ENCODE measurements at places on chromosomes 2 and 18.

DNA sequence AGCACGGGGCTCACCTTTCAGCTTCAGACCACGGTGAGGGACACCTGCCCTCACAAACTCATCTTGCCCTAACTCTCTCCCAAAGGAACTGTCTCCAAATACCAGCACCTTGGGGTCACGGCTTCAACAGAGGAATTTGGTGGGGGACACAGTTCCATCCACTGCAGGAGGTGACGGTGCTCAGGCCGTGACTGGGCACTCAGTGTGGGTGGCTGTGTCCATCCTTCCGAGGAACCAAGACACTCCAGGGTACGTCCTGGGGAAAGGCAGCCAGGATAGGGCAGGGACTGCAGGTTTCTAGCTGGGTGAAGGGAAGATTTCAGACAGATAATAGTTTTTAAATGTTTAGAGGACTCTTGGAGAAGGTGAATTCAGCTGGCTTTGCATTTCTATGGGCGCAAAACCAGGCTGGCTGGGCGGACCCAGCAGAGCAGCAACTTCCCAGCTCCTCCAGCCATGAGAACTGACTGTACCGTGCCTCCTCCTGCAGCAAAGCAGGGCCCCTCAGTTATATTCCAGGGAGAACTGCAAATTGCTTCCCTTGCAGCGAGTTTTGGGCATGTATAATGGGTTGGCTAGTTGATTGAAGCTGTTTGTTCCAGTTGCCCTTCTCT is 23.9 kb upstream of the ALLC start:
- no peak for DNase-seq

DNA sequence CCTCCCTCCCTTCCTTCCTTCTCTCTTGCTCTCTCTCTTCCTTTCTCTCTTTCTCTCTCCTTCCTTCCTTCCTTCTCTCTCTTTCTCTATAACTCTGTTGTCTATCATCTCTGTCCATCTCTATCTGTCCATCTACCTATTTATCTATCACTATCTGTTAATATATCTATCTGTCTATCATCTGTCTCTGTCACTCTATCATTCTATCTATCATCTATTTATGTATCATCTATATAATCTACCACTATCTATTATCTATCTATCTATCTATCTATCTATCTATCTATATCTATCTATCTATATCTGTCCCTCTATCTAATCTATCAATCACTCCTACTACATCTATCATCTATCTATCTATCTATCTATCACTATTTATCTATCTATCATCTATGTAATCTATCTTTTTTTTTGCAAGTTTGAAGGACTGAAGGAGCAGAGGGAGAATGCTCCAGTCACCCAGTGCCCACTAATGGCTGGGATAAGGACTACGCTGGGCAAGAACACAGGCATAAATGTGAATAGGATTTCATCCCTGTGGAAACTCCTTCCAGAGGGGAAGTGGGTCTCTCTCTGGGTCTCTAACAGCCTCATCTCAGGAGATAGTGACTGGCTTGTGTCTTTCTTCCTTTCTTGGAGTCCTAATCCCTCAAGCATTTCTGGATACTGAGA is 427.0 kb downstream of the LPIN1 start:
- no peak for DNase-seq

DNA sequence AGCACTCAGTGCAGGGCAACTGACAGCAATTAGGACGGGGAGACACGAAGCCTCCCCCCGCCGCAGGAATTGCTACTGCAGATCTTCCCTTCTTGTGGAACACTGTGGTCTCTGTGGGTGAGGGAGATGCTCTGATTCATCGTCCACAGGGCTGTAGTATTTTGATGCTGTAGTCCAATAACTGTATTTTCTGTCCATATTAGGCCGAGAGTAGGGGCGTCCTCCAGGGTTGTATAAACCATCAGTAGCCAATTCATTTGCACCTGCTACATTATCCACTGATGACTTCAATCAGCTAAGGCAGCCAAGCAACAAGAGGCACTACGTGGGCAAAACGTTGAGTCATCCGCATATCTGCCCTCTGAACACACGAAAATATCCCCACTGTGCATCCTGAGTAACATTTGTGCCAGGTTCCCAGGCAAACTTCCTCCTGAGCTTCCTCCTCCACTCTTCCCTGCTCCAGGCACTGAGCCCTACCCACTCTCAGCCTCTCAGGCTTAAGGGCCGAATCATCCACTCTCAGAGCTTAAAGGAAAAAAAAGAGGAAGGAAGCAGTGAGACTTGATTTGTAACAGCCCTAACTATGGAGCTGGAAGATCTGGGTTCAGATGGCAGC is 62.1 kb downstream of the LBH start:
- no peak for DNase-seq

- no peak for DNase-seq
These were observed 315.3 kb upstream of the SKOR2 start for GRCh38 chr18:47566809-47567208.

DNA sequence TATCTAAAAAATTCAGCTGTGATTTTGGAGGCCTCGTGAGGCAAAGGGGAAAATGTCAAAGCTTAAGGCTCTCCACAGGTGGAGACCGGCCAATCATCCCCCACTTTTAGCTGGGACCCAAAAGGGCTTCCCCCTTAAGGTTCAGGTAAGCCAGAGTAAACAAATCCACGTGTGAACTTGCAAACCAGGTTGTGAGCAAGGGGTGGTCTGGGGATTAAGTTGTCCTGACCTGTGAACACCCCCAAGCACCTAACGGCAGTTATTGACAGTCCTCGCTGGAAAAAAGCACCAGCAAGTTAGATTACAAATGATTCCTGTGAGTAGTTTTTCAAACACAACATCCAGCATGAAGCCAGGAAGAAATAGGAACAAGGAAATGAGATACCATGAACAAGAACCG is 42.9 kb downstream of the MYO7B start:
- no peak for DNase-seq

DNA sequence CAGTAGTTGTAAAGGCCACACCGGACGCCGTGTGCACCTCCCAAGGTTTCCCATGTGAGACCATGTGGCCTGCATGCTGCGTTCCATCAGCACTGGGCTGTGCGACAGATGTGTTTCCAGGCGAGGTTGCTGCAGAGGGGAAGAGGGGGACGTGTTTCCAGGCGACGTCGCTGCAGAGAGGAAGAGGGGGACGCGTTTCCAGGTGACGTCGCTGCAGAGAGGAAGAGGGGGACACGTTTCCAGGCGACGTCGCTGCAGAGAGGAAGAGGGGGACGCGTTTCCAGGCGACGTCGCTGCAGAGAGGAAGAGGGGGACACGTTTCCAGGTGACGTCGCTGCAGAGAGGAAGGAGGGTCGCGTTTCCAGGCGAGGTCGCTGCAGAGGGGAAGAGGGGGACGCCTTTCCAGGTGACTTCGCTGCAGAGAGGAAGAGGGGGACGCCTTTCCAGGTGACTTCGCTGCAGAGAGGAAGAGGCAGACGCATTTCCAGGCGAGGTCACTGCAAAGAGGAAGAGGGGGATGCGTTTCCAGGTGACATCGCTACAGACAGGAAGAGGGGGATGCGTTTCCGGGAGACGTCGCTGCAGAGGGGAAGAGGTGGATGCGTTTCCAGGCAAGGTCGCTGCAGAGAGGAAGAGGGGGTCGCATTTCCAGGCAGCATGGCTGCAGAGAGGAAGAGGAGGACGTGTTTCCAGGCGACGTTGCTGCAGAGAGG is 24.5 kb downstream of the NFATC1 start:
- no peak for DNase-seq

DNA sequence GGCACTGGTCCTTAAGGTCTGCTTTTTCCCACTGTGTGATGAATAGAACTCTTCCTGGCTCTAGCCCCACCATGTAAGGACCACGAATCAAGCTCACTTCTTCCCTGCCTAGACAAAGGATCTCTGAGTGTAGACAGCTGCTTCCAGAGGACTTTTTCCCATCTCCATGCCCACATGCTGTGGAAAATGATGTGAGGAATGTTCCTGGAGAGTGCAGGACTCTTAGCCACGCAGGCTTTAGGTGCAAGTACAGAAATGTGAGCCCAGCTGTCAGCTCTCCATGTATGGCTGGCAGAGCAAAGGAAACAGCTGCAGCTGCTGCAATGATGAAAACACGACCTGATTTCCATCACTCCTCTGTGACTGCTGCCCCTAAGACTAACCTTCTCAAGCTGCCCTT is 35.5 kb downstream of the NXPH2 start:
- no peak for DNase-seq

DNA sequence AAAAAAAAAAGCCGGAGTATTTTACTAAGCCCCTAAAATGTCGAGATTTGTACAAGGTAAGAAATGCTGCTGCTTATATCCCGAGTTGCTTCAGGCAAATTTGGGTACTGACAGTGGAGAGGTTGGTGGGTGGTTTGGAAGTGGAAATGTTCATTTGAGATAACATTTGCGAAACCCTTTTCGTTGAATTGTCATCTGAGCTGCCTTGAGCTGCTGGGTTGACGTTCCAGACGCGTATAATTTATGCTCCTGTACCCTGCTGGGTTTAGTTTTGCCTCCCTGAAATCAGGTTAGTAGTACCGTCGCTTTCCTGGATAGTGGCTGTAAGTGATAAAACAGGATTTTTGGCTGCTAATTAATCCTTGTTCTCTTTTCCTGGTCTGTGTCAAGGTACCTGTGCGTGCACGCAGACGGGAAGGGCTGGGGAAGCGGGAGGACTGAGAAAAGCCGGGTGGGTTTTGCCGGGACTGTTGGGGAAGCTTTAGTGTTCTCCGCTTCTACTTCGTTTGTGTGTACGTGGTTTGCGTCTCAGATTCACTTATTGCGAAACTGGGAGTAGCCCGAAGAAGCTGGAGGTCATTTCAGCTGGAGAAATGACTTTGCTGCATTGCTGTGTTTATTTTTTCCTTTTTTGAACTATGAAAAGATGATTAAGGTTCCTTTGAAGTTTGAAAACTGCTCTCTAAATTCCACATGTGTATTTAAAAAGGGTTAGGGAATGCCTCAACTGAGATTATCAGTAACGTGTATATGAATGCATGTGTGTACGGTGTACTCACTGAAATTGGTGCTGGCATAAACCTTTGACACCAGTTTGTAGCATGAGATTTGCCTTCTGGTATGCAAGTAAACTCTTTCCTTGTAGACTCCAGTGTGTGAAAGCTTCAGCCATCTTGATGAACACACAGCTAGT is 709 bp downstream of the UGP2 start:
- no peak for DNase-seq

- no peak for DNase-seq
These were observed 31.0 kb downstream of the VAPA start for GRCh38 chr18:9944805-9945204.
